ENCODE measurements at places on chromosomes 1 and 21.

- DNase-seq: no peak
Measured at GRCh38 chr1:1001057-1001783, 1.3 kb upstream of the HES4 start.

- DNase-seq: peak; percentile 27
Measured at GRCh38 chr21:44375281-44375651, 21.8 kb downstream of the TRPM2 start.

DNA sequence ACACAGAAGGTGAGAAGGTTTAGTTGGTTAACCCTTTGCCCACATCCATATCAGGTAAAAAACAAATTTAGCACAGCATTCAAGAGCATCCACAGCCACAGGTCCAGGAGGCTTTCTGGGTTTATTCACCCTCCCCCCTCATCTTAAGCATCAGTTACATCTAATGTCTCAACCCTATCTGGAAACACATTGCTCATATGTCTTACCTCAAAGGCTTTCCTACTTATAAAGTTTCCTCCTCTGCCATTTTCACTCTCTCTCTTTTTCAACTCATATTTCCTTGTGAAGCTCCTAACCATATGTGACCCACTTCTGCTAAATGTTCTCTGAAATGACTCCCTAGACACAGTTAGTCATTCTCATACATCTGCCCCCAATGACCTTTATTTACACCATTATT, 47.9 kb upstream of the RUNX1 start:
- DNase-seq: no peak

DNA sequence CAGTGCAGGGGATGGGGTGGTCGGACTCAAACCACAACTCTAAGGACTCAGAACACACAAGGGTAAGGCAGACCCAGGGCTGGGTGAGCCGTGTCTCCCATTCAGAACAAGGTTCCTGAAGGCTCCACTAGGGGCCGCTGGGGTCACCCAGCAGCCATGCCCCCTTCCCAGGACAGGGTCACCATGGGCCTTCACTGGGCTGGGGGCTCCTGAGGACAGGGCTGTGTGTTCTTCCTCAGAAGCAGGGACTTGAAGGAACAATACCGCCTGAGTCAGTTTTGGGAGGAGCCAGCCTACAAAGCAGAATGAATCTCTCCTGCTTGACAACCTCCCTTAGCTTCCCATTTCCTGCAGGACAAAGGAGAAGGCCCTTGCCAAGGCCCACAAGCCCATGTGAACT, 15.4 kb downstream of the RIMS3 start:
- no peak for DNase-seq

DNA sequence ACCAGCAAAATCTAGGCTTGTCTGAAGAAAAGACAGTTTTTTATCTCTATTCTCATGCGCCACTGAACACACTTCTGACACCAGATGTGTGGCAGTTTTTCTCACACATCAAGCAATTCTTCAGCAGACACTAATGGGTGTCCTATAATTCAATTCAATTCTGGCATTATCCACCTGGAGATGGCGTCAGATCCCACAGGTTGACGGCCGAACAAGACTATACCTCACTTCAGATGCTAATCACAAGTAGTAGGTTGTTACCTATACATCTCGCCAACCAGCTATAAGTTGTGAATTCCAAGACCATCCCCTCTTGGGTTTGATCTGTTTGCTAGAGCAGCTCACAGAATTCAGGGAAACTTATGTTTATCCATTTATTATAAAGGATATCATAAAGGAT, 89.9 kb upstream of the ARTN start:
- no peak for DNase-seq

GRCh38 chr21:31520561-31521098, 138.9 kb upstream of the SOD1 start:
- DNase-seq: no peak

GRCh38 chr1:194723067-194723466, 1536.7 kb upstream of the B3GALT2 start:
- no peak for DNase-seq

GRCh38 chr21:35682904-35683549, 377.3 kb downstream of the SETD4 start:
- no peak for DNase-seq

DNA sequence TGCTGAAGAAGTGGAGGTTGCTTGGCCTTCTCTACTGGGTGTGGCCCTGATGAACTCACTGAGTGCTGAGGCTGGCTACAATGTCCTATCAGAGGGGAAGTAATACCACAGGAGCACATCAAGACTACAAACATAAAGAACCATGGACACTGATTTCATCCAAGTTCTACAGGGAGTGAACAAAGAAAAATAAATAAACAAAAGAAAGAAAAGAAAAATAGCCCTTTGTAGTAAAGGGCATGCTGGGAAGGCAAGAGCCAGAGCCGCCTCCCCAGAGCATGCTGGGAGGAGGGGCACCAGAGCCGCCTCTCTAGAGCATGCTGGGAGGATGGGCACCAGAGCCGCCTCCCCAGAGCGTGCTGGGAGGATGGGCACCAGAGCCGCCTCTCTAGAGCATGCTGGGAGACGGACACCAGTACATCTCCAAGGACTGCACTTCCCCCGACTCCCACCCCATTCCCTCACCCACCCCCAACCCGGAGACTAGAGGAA, 65.9 kb downstream of the LAMC2 start:
- DNase-seq: no peak

- DNase-seq: no peak
Measured at GRCh38 chr1:180168786-180169639, 14.3 kb downstream of the QSOX1 start.

GRCh38 chr1:229326601-229327000, 16.2 kb downstream of the CCSAP start:
- no peak for DNase-seq

GRCh38 chr21:40016667-40017066, 149.4 kb downstream of the PCP4 start:
- no peak for DNase-seq

- no peak for DNase-seq
Measured at GRCh38 chr1:68490046-68490651, 6.7 kb downstream of the DEPDC1 start.

DNA sequence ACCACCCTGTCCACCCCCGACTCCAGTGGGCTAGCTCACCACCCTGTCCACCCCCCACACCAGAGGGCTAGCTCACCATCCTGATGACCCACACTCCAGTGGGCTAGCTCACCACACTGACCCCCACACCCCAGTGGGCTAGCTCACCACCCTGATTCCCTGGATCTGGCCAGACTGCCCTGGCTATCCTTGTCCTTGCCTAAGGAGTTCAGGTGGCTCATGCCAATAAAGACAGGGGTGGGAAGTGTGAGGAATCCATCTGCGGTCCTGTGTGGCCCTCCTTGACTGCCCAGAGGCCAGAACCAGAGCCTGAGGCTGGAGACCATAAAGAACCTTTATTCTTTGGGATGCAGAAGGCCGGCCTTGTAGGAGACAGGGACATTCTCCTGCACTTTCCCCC, 3.6 kb downstream of the PADI1 start:
- no peak for DNase-seq

DNA sequence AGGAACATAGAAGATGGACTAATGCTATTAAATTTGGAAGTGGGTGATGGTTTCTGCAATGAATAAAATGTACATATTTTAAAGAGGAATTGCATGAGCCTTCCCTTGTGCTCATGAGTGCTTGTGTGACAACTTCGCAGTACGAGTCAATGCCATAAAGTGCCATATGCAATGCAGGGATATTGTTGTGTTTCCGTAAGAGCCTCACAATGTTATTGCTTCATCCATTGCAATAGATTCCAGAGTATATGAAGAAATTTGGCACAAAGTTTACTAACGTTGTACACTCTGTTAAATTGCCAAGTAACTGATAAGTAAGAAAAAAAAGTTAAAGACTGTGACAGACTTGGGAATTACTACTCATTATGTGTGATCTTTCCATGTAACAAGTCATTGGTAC, 22.3 kb downstream of the BTG3 start:
- no peak for DNase-seq

DNA sequence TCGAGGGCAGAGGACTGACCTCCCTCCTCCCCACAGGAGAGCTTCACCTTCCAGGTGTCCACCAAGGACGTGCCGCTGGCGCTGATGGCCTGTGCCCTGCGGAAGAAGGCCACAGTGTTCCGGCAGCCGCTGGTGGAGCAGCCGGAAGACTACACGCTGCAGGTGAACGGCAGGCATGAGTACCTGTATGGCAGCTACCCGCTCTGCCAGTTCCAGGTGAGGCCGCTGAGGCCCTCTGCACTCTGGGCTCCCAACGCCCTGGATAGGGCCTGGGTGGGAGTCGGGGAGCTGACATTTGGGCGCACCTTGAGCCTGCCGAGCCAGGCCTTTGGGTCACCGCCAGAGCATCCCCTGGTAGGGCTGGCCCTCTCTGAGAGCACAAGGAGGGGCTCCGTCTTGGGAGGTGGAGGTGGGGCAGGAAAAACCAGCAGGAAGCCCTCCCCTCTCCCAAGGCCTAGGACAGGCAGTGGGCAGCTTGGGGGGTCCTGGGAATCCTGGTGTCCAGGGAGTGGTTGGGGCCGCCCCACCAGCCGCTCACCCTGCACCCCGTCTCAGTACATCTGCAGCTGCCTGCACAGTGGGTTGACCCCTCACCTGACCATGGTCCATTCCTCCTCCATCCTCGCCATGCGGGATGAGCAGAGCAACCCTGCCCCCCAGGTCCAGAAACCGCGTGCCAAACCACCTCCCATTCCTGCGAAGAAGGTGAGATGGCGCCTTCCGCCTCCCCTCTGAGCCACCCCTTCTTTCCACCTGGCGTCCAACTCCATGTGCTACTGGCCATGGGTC, 65.1 kb downstream of the PIK3CD start:
- no peak for DNase-seq

DNA sequence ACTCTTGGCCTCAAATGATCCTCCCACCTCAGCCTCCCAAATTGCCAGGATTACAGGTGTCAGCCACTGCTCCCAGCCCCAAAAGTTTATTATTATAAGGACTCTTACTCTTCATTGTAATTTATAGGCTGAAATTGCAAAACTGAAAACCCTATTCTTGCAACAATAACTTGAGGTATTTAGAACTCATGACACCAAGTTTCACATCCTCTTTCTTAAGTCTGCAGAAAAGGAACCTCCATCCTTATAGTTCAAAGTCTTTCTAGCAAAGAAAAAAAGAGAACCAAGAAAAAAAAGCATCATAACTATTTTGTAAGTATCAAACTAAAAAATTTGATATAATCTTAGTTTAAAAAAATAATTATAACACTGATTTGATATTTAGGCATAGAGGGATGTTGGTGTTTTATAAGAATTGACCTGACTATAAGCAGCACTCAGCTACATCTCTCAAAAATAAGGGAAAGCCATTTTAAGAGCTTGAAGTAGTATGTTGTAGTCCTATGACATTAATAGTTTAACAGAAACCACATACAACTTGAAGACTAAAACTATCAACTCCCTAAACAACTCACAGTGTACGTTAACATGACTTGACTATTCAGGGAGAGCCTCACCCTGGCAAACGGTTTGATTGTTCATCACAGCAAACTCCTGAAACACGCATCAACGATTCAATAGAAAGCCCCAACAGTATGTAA, 122.4 kb downstream of the AKT3 start:
- no peak for DNase-seq

GRCh38 chr21:42051788-42052187, 19.3 kb upstream of the UMODL1 start:
- DNase-seq: no peak

DNA sequence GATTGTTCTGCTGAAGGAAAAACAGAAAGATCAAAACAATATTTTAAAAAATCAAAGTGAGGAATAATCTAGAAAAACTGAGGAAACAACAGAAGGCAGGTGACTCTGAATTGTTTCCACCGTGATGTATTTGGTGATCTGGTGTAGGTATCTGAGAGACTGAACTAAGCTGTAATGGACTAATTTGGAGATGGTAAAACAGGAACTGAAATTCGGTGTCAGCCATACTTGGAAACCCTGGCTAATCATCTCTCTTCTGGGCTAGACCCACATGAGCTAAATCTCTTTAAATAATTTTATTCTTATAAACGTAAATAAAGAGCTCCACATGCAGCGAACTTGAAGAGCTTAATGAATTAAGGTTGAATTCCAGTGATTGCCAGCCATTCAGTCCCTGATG, 1226.1 kb downstream of the NCAM2 start:
- DNase-seq: no peak

DNA sequence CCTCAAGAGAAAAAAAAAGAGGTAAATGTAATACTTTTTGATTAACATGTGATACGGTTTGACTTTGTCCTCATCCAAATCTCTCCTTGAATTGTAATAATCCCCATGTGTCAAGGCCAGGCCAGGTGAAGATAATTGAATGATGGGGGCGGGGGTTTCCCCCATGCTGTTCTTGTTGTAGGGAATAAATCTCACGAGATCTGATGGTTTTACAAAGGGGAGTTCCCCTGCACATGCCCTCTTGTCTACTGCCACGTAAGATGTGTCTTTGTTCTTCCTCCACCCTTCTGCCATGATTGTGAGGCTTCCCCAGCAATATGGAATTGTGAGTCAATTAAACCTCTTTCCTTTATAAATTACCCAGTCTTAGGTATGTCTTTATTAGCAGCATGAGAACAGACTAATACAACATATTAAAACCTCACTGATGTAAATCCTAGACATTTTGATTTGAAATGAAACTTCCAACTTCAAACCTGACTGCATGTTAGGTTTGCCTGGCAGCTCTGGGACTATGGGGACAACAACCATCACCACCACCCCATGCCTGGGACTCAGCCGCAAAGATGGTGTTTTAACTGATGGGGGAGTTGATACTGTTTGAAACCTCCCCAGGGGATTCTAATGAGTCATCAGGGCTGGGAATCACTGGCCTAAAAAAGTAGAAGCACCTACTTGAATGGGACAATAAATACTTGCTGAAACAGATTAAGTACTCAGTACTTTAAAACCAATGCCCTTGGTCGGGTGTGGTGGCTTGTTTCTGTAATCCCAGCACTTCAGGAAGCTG, 32.8 kb upstream of the BACH1 start:
- DNase-seq: no peak

- no peak for DNase-seq
Measured at GRCh38 chr1:91501971-91502671, 1.5 kb downstream of the CDC7 start.

GRCh38 chr1:9010781-9011323, 15.4 kb downstream of the SLC2A7 start:
- no peak for DNase-seq
